GM12878 (cell line): ENCODE measurements at places on chromosomes 12 and 14. TPM values are rescaled to one million over a fixed set of nuclear protein-coding genes. Genes with fewer than 3 reads are reported as not detected.

The CCDC38 gene
- polyA plus RNA-seq, result 0.05 TPM in 1 of 2 replicates, not detected in the other

The PRB2 gene
- polyA plus RNA-seq, result not detected in 2 replicates

The GPHN gene
- polyA plus RNA-seq, result 32.9 and 43.7 TPM in 2 replicates

The CD163 gene
- not detected in 2 replicates for polyA plus RNA-seq

The KCNA1 gene
- polyA plus RNA-seq, result 0.05 TPM in 2 replicates

The LRRC23 gene
- polyA plus RNA-seq, result 3.1 and 5.4 TPM in 2 replicates

- H3K27ac ChIP-seq, result no peak overlapping the region
- no peak for DNase-seq
- no peaks in the 10 kb centered on the region for H3K27me3 ChIP-seq
- H3K4me3 ChIP-seq, result no peak overlapping the region
These were observed 402.1 kb downstream of the ZFP36L1 start for GRCh38 chr14:68390741-68391140.

DNA sequence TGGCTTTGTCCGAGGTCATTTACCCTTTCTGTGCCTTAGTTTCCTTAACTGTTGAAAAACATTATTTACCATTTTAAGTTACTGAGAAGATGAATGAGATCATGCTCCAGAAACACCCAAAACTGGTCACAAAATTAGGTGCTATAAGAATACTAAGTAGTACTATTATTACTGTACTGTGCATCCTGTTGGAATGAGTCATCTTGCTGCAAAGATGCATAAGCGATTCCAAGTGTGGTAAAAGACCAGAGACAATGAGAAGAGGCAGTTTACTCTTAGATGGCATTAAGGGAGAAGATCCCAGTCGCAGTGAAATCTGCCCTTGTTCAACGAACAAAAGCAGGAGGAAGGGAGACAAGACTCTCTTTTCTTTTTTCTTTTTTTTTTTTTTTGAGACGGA, 4.2 kb upstream of the PLEKHA5 start:
- H3K27me3 ChIP-seq, result no peaks in the 10 kb centered on the region; the same call in 1 of the 2 replicates
- H3K4me3 ChIP-seq, result no peak overlapping the region
- DNase-seq, result no peak
- no peaks in the 10 kb centered on the region for H3K4me1 ChIP-seq

- H3K27ac ChIP-seq, result no peak overlapping the region
- H3K4me3 ChIP-seq, result no peak overlapping the region
- no peaks in the 10 kb centered on the region for H3K36me3 ChIP-seq
- peaks cover 4% of the 10 kb centered on the region for H3K4me1 ChIP-seq
- DNase-seq, result no peak
These were observed 74.9 kb upstream of the ATP2B1 start for GRCh38 chr12:89783359-89784060.

DNA sequence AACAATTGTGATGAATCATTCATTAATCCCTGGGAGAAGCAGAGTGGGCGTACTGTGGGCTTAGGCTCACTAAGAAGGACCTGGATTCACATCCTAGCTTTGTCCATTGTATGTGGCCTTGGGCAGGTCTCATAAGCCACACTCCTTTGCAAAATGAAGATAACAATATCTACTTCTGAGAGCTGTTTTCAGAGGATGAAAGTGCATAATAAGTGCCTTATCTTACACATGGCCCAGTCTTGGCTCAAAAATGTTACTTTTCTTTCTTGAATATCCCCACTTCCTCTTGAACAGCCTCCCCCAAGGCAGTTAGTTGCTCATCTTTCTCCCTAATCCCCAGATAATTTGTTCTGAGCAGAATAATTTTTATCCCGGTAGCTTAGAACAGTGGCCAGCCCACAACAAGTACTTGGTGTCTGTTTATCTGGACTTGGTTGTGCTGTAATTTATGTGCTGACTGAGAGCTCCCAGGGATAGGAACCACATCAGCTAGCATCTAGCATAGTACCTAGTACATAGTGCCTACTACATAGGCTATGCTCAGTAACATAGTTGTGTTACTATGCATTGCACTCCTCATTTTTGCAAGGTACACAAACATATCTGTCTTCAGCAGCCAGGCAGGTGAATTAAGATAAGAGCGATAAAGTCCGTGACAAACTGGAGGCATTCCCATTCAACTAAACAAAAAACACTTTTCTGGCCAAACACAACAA, 61.7 kb upstream of the NUDT4 start:
- H3K36me3 ChIP-seq, result no peaks in the 10 kb centered on the region
- H3K27me3 ChIP-seq, result no peaks in the 10 kb centered on the region
- H3K4me3 ChIP-seq, result no peak overlapping the region

DNA sequence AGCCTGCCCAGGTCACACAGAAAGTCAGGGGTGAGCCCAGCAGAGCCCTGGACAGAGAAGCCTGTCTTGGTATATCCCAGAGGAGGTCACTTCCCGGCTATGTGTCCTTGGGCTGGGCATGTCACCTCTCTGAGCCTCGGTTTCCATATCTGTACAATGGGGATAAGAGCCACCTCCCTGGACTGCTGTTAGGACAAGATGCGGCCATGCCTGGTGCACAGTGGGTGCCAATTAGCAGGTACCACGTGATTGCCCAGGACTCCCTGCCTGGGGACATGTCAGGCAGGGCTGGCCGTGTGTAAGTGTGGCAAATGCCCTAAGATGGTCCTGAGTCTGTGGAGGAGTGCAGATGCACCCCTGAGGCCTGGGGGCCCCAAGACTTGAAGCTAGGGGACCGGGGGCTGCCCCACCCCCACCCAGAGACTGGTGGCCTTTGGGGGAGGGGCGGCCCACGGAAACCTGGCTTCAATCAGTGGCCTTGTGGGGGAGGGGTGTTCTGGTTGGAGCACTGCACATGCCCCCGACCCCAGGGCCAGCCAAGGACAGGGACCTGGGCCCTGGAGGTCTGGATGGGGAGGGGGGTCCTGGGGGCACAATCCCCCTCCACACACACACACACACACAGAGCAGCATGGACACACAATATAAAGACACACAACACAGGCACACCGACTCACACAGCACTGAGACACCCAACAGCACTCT, 878 bp downstream of the TMEM119 start:
- no peak overlapping the region for H3K27ac ChIP-seq
- H3K4me1 ChIP-seq, result no peaks in the 10 kb centered on the region
- no peak for DNase-seq
- no peaks in the 10 kb centered on the region for H3K27me3 ChIP-seq
- no peaks in the 10 kb centered on the region for H3K36me3 ChIP-seq
- no peak overlapping the region for H3K4me3 ChIP-seq

- H3K4me3 ChIP-seq, result no peak overlapping the region
- no peaks in the 10 kb centered on the region; the same call in 1 of the 2 replicates for H3K27me3 ChIP-seq
- no peak overlapping the region for H3K27ac ChIP-seq
These were observed 50.8 kb upstream of the PTHLH start for GRCh38 chr12:28023156-28023887.

- H3K27ac ChIP-seq, result no peak overlapping the region
- no peak overlapping the region for H3K4me3 ChIP-seq
- H3K27me3 ChIP-seq, result no peaks in the 10 kb centered on the region; the same call in 1 of the 2 replicates
These were observed 70.8 kb downstream of the SCN8A start for GRCh38 chr12:51661836-51662235.

DNA sequence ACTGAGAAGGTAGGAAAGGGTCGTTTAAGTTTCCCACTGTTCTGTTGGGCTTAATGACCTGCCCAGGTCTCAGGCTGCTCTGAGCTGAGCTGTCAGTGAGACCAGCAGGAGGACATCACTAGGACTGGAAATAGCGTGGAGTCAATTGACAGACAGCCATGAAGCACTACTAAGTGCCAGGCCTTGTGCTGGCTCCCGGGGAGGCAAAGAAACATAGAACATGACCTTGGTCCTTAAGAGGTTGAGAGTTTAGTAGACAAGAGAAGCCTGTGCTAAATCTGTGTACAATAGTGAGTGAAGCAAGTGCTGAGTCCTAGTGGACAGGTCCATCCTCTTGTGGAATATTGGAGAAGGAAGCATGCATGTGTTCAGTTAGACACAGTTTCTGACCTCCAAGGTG, 239.2 kb downstream of the CACNA1C start:
- DNase-seq, result no peak
- no peak overlapping the region for H3K27ac ChIP-seq
- H3K27me3 ChIP-seq, result no peaks in the 10 kb centered on the region
- H3K4me1 ChIP-seq, result peaks cover 20% of the 10 kb centered on the region
- no peak overlapping the region for H3K4me3 ChIP-seq

- DNase-seq, result no peak
- H3K4me1 ChIP-seq, result no peaks in the 10 kb centered on the region
- H3K4me3 ChIP-seq, result no peak within 1 kb of the TSS
- H3K36me3 ChIP-seq, result no peaks in the 10 kb centered on the region
- peaks cover 6% of the 10 kb centered on the region for H3K27me3 ChIP-seq
These were observed at the start of gene FAIM2 for GRCh38 chr12:49903700-49904423. FAIM2 (minus strand) TSS chr12:49903900; CDS start chr12:49903792, 108 bp downstream.

DNA sequence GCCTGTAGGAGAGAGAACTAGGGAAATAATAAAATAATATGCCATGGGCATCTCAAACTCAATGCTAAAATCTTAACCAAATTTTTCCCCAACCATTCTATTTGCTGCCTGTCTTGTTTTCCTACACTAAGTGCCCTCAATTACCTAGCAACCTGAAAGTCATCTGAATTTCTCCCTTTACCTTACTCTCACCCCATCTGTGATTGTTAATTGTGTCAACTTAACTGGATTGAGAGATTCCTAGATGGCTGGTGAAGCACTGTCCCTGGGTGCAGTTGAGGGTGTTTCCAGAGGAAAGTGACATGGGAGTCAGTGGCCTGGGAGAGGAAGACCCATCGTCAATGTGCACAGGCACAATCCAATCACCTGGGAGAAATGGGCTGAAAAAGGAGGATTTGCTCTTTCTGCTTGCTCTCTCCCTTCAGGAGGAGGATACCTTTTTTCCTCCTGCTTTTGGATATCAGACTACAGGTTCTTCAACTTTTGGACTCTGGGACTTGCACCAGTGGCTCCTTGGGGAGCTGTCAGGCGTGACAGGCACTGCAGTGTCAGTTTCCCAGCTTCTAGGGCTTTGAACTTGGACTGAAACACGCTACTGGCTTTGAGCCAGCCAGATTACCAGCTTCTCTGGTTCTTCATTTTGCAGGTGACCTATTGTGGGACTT, 100.1 kb downstream of the PPP1R12A start:
- DNase-seq, result no peak
- H3K4me3 ChIP-seq, result no peak overlapping the region
- H3K27me3 ChIP-seq, result no peaks in the 10 kb centered on the region
- no peak overlapping the region for H3K27ac ChIP-seq
- peaks cover 8% of the 10 kb centered on the region for H3K36me3 ChIP-seq

DNA sequence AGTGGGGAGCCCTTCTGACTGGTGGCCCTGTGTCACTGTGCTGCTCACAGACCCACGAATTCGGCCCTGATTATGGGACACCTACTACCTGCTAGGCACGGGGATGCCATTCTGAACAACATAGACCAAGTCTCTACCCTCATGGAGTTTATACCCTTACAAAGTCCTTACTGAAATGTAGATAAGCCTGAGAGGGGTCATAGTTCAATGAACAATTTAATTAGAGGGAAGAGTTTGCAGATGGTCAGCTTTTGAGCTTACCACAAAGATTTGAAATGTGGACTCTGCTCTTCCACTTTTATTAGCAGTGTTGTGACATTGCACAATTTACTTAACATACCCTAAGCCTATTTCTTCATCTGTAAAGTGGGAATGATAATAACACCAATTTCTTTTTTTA, 161.1 kb downstream of the MYRFL start:
- no peaks in the 10 kb centered on the region for H3K4me1 ChIP-seq
- no peak overlapping the region for H3K27ac ChIP-seq
- no peak overlapping the region for H3K4me3 ChIP-seq
- H3K27me3 ChIP-seq, result no peaks in the 10 kb centered on the region

DNA sequence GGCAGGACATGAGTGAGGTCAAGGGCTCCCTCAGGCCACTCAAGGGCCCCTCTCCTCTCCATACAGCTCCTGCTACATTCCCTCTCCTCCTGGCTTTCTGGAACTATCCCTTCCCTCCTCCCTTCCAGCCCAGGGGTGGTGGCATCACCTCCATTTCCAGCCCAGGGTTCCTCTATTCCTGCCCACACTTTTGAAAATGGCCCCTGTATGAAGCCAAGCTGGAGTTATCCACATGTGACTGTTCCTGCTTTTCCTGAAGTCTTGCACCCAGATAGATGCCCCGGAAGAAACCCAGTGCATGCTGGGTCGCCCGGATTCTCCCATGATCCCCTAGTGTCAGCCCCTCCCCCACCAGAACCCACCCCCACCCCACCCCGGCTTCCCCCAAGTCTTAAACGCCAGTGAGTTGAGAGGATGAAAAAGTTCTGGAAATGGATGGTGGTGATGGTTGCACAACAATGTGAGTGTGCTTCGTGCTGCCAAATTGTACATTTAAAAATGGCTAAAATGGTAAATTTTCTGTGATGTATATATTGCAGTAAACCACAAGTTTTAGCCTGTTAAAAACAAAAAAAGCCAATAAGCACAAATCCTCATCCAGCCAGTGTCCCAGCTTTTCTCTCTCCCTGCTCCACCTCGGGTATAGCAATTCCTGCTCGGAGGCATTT, 136.9 kb downstream of the SCARB1 start:
- no peak overlapping the region for H3K27ac ChIP-seq
- no peaks in the 10 kb centered on the region for H3K36me3 ChIP-seq
- no peak for DNase-seq
- H3K4me1 ChIP-seq, result peaks cover 4% of the 10 kb centered on the region
- H3K27me3 ChIP-seq, result no peaks in the 10 kb centered on the region
- no peak overlapping the region for H3K4me3 ChIP-seq

DNA sequence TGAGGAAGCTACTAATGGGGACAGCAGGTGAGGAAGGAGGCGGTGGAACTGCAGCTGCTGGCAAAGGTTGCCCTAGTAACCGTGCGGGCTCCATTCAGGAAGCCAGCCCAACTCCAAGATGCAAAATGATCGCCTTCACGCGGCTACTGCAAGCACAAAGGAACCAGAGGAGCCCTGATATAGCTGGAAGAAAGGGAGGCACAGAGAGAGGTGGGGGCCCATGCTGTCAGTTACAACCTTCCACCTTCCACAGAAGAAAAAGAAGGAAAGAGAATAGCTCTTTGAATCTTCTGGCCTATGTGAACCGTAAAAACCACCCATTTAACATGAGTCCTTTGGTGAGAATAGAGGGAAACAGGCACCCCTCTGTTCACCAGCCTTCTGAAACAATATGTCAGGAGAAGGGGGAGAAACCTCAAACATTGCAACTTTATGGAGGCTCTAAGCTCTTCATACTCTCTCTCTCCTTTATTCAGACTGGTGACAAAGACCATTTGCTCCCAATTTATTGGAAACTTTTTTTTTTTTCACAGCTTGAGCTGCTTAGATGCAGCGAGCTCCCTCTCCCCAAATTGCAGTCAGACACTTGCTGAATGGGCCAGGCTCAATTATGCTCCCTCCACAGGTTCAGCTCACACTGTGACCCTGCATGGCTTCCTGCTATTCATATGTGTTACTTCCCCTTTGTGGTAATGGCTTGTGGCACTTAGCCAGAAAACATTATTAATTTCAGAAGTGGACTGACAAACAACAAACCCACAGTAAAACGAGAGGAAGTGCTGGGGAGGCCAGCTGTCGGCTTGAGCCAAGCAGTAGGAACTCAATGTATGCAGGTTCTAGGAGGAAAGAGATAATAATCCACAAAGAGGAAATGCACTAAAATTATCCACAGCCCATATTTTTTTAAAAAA, 6.2 kb downstream of the DUSP6 start:
- H3K27me3 ChIP-seq, result peaks cover 21% of the 10 kb centered on the region
- H3K36me3 ChIP-seq, result no peaks in the 10 kb centered on the region
- H3K4me3 ChIP-seq, result no peak overlapping the region
- peak; percentile 88 for DNase-seq
- no peak overlapping the region for H3K27ac ChIP-seq

GRCh38 chr14:48725051-48725734, 861.0 kb downstream of the RPS29 start:
- DNase-seq, result no peak
- no peaks in the 10 kb centered on the region for H3K4me1 ChIP-seq
- H3K36me3 ChIP-seq, result no peaks in the 10 kb centered on the region
- H3K27ac ChIP-seq, result no peak overlapping the region
- H3K27me3 ChIP-seq, result no peaks in the 10 kb centered on the region
- no peak overlapping the region for H3K4me3 ChIP-seq
